ENCODE measurements at places on chromosomes 16 and 17.

DNA sequence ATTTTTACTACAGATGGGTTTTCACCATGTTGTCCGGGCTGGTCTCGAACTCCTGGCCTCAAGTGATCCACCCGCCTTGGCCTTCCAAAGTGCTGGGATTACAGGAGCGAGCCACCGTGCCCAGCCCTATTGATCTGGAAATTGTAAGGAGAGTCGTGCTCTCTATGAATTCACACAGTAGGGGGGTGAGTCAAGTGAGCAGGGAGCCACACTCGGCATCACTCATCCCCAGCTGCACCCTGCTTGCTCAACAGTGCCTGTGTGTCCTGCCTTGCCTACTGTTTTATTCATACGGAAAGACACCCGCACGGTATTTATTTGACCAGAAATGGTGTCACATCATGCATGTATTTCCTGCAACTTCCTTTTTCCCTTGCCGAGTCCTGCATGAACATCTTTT lies 157.2 kb upstream of the FOXF1 start:
- DNase-seq, result no peak

DNA sequence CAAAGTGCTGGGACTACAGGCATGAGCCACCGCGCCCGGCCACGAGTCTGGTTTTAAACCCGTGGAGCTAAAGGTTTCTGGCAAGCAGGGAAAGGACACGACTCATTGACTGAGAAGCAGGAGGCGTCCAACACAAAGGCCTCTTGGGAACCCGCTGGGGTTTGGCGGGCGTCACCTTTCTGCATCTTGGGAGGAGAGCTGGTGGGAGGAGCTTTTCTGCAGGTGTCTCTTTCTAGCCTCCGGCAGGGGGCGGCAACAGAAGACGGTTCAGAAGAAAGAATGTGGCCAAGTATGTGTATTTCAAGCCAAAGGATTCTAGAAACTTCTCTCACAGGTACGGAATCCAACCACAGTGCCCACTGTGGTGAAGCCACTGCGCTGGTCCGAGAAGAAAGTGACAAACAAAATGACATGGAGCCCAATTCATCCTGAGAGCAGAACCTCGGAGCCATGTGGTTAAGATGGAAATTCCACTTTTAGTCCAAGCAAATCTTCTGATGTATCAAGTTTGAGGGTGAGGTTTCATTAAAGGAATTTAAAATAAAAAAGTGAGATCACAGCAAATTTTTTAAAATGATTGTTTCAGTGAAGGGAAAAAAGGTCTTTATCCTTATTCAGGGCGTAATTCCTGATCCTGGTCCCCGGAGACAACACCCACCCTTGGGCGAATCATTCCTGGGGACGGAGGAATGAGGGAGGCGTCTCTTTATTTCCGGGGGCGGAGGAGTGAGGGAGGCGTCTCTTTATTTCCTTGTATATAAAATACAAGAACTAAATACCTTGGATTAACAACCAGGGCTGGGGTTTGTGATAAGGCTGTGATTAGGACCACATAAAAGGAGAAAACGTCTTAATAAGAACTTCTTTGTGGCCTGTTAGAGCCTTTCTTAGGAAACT lies 97.6 kb downstream of the MRM3 start:
- DNase-seq, result no peak

- DNase-seq, result no peak
Measured at GRCh38 chr17:66945147-66945835, 19.2 kb upstream of the CACNG4 start.

DNA sequence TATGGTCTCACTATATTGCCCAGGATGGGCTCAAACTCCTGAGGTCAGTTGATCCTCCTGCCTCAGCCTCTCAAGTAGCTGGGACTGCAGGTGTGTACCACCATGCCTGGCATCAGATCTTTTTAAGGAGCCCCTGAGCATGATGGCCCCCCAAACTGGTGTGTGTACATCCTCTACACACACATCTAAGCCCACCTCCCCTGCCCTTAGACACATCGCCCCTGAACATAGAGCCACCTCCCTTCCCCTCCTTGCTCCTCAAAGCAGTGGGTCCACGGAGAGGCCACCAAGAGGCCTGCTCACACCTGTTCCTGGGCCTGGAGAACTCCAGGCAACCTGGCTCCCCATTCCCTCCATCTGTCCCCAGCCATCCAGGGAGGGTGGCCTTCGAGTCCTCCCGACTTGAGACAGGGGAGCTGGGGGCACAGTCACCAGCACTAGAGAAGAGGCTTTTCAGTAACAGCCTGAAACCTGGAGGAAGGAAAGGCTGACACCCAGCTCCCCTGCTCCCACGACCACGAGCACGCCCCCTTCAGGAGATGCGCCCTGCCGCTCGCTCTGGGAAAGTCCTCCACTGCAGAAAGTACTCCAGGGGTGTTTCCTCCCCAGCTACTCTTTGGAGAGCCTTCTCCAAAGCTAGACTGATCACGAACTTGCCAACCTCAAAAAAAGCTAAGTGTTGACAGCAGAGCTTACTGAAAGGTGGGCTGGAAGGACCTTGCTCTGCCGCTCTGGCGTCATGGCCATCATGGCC lies 12.6 kb upstream of the PRR29 start:
- DNase-seq, result no peak

DNA sequence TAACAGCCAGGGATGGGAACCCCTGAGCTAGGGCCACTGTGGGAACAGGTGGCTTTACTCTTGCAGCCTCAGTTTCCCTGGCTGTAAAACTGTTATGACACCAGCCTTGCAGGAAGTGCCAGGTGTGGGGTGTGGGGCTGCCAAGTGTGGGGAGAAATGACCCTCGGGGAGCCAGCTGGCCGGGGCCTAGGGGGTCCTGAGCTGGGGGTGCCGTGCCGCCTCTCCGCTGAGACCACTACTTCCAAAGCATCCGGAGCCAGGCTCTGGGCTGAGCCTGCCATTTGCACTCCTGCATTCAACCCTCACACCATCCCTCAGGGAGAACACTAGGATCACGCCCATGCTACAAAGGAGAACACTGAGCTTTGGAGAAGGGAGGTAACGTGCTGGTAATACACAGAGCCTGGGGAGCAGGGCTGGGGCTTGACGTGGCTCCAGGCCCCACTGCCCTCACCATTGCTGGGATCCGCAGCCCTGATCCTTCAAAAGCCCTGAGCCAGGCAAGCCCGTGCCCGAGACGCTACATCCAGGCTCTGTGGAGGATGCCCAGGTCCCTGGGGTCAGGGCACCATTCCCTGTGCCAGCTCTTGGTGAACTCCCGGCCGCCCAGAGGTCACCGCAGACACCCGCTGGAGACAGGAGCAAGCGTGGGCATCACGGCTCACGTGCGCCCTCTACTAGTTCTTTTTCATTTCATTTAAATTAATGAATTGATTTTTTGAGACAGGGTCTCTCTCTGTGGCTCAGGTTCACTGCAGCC lies 28.8 kb upstream of the GINS2 start:
- peak; percentile 37 for DNase-seq

DNA sequence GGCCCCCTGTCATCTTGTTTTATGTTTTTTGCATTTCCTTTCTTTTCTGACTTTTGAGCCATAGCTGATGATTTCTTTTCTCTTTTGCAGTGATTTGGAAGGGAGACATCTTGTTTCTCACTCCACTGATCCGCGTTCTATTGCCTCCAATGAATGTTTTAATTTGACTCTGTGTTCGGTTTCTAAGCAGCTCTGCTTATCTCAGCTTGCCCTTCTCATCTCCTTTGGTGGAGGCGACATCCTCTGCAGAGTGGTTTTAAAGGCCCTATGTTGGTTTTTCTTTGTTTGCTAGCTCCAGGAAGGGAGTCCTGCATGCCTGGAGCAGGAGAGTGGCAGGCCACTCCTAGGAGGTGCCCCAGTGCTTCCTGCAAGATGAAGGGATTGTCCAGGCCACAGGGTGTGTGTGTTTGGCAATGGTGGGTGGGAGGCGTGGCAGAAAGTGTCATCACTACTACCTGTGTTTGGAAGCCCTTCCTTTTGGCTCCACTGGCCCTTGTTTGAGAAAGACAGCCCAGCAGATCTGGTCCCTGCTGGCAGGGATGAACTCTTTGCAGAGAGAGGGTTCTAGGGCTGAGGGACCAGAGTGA lies 13.6 kb downstream of the SMPD3 start:
- DNase-seq, result no peak

DNA sequence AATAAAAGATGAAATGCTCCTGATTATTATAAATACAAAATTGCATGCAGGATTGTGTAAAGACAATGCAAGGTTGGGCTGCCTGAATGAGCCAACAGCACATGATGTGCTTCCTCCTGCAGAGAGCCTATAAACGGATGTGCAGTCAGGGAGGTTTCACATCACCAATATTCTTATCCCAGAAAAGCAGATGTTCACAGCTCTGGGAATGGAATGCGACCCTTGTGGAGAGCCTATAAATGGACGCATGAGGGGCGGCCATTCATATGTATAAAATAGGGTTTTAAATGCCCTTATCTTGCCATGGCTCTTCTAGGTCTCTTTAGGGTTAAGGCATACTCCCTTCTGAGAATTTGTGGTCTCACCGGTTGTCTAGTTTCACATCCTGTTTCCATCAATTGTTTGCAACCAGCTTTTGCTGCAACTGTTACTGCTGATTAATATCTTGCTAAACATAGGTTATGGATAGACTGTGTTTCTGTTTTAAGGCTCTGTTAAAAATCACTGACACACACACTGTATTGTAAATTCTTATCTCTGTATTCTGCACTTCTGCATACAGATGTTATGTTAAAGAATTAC lies 31.9 kb downstream of the SLFN11 start:
- no peak for DNase-seq

DNA sequence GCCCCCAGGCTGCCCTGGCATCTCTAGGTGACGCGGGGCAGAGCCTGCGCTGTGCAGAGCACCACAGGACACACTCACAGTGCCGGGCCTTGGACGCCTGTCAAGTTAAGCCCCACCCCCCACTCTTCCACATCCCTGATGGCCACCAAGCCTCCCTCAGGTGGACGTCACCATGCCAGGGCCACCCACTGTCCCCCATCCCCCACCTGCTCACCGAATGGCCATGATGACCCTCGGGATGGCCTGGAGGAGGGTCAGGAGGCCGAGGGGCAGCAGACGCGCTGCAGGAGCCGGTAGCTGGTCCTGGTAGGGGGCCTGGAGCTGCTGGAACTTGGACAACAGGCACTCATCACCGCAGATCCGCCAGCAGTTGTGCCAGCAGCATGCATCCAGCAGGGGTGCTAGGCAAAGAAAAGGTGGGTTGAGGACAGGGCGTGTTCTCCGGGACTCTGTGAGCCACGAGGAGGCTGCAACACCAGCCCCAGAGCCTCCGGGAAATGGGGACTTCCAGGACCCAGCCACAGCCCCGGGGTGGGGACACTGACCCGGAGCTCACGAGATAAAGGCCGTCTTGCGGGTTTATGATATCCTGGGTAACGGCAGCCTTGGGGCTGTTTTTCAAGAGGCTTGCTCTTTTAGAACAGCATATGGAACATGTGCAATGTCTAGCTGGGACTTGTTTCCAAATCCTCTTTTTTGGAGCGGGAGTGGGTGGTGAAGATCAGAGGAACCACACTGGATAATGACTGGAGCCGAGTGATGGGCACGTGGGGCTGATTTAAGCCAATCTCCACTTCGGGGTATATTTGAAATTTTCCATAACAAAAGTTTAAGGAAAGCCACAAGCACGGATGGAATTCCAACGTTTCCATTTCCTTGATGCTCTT lies 11.4 kb downstream of the C16orf95 start:
- no peak for DNase-seq

GRCh38 chr17:66786107-66786506 lies 48.8 kb upstream of the CACNG5 start:
- DNase-seq, result no peak

- DNase-seq, result no peak
Measured at GRCh38 chr16:82156761-82157533, 13.1 kb downstream of the MPHOSPH6 start.

DNA sequence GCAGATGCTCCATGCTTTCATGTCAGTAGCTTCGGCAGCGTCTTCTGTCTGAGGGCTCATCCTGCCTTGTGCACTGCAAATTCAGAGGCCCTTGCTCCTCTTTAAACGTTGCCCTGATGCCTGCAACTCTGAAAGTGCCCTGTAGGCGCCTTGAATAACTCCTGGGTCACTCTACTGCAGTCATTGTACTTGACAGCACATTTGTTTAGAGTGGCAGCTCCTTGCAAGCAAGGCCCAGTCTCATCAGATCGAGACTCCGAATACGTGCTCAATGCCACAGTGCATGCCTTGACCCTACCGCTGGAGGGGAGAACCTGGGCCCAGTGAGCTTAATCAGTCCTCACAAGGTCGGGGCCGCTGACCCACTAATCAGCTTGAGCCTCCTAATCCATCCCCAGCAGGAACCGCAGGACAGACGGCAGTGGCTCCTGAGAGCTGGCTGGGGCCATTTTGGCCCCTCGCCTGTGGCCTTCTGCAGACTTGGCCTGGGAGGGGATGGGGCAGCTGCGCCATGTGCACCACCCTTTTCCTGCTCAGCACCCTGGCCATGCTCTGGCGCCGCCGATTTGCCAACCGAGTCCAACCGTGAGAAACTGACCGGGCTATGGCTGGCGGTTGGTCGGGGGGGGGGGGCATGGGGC lies at the start of gene PRCD:
TSS of gene PRCD (plus strand) at position 414 of the 641 bp plus-strand sequence. CDS start at position 512, 98 bp downstream.
- DNase-seq, result no peak

DNA sequence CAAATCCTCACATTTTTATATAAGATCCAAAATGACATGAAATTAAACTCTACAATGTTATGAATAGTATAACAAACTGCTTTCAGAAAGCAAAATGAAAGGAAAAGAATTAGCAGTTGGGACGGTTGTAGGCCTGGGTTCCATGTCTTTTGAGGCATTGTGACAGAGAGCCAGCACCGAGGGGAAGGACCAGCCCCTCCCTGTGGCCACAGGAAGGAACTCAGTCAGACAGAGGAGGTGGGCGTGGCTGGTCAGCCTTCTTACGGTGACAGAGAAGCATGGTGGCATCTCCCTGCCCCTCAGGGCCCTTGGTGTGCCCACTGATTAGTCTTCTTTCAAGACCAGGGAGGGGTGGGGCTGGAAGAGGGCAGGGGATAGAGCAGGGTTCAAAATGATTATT lies 5.7 kb downstream of the ZNF319 start:
- no peak for DNase-seq

- DNase-seq, result no peak
Measured at GRCh38 chr17:32798938-32799337, 78.0 kb downstream of the MYO1D start.

DNA sequence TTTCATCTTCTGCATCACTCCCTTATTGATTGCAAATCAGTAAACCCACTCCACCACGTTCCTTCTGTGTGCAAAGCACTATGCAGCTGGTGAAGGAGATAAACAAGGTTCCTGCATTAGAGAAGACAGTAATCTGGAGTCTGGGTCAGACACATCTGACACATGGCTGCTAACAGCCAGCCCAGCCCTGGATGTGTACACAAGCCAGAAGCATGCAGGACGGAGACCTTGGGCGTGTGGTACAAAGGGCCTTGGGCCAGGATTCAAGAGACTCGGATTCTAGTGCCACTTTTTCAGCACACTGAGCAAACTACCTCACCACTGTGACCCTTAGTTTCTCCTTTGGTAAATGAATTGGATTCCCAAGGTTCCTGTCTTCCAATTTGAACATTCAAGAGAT lies 86.6 kb upstream of the DNAH9 start:
- no peak for DNase-seq

- DNase-seq, result no peak
Measured at GRCh38 chr16:84924331-84925091, 86.8 kb downstream of the ZDHHC7 start.

DNA sequence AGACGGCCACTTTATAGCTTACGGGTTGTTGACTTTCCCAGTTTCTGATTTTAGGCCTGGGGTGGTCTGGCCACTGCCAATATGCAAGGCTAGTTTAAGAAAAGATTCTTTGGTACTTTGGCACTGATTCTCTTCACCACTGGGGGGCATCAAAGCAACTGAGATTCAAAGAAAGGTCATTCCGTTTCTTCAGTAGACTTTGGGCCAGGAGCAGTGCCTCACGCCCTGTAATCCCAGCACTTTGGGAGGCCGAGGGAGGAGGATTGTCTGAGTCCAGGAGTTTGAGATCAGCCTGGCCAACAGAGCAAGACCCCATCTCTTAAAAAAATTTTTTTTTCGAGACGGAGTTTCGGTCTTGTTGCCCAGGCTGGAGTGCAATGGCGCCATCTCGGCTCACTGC lies 53.0 kb downstream of the RPA1 start:
- peak; percentile 6 for DNase-seq

All from NCI-H748 treated with DMSO at 0.1 percent for 48 hours (cell line).